Cardiac septum (tissue), 1 donor: ENCODE measurements at places on chromosomes 2 and 18.

DNA sequence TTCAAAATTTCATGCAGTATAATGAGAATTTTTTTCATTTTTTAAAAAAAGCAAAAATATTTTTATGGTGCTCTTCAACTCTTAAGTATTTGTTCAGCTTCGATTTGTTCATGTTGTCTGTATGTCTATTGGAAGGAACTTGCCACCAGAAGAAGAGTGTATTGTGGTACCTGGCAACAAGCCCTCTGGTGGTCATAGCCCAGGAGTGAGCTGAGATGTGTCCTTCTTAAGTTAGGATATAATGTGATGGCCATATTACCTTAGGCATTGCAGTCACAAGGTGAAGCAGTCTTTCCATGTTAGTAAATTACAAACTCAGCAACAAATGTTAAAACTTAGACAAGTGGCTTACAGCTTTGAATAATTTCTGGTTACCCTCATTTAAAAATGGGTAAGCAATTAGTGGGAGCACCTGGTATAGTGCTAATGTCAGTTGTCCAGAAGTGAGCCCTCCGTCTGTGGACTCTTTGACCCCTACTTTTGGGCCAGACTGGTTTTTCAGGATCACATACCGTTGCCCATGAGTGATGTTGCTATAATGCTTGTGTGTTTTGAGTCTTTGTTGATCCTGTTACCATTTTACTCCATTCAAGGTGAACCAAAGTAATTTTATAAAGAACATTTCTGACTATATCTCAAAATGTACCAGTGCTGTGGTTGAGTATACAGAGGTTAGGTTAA lies 57.4 kb downstream of the MYO1B start:
- no peak for DNase-seq

GRCh38 chr18:26286008-26286407 lies 59.8 kb downstream of the TAF4B start:
- DNase-seq, result no peak

GRCh38 chr2:26068602-26069298 lies 34.9 kb downstream of the RAB10 start:
- no peak for DNase-seq

DNA sequence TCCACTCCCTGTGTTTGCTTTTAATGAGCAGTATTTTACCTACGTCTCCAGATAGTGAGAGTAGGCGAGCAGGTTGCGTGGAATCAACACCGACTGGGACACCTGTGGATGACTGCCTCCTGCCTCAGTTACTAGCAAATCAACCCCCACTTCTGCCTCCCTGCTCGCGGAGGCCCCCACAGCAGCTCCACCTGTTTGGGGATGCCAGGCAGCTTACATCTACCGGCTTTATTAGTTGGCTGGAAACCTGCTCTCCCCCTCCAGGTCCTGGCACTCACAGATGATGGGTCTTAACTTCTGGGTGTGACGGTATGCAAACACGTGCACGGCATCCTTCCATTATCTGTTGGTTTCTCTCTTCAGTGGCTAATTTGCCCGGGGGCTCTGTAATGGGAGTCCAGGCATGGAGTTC lies 164.4 kb upstream of the SESTD1 start:
- DNase-seq, result no peak
